Activated CD8-positive, alpha-beta memory T cell treated with anti-CD3 and anti-CD28 coated beads, Interleukin-2, amount 10 ng/mL, durations not matched to agents 7 days and 5 days (primary cell): ENCODE measurements at places on chromosomes 4 and X.

GRCh38 chrX:17923546-17923945, 62.4 kb upstream of the RAI2 start:
- DNase-seq = no peak

- DNase-seq = no peak
These were observed 10.1 kb upstream of the BMP2K start for GRCh38 chr4:78766026-78766425.

DNA sequence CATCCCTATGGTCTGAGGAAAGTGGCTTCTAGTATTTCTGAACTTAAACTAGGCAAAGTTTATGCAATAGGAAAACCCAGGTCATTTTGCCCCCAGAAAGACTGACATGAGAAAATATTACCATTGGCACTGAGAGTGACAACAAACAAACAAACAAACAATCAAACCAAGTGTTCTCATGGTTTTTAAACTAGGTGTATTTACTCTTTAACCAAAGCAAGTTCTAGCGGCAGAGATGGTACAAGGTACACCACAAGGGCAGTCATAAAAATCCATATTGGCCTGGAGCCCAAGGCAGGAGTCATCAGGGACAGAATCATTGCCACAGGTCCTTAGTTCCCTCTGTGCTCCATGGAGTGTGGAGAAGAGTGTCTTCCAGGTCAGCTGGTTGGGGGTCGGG, 26.0 kb upstream of the ENPEP start:
- no peak for DNase-seq

DNA sequence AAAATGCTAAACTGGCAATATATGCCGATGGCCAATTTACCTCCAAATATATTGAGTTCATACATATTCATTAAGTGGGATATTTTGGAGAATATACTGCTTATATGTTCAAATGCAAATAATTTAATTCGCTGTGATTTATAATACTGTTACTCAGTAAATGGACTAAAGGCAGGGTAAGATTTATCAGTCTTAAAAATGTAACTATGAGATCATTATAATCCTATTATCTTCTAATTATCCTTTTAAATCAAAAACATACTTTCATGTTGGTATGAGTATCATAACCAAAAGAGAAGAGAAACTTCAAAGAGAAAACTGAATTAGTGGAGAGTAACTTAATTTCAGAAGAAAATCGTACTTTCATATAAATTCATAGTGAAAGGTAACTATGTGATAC, 44.6 kb downstream of the FAT4 start:
- DNase-seq = no peak

GRCh38 chr4:5878359-5878758, 14.5 kb downstream of the CRMP1 start:
- no peak for DNase-seq

GRCh38 chrX:23742174-23742696, 841 bp downstream of the ACOT9 start:
- DNase-seq = no peak

GRCh38 chrX:69050051-69050765, 115.0 kb downstream of the PJA1 start:
- DNase-seq = no peak

- no peak for DNase-seq
These were observed 22.5 kb upstream of the FAM9A start for GRCh38 chrX:8823698-8824097.

DNA sequence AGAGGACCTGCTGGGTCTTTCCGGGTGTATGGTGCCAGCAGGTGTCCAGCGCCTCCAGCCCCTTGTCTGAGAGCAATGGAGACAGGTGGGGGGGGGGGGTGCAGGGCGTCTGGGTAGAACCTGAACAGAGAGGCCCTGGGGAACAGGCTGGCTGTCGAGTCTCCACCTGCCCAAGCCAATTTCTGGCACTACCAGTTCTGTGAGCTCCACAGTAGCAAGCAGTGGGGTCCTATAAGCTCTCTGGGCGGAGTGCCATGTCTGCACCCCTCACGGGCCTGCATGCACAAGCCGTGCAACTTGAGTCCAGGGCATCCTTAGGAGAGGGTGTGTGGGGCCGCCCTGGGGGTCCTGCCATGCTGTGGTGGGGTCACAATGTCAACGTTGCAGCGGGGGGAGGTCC, 10.1 kb upstream of the FGFR3 start:
- DNase-seq = no peak

- no peak for DNase-seq
These were observed 28.8 kb downstream of the ASIC5 start for GRCh38 chr4:155837203-155837796.

GRCh38 chr4:158995040-158995439, 107.8 kb upstream of the RAPGEF2 start:
- DNase-seq = no peak

GRCh38 chr4:55754754-55755350, 64.7 kb upstream of the EXOC1L start:
- DNase-seq = no peak

GRCh38 chr4:149005191-149005590, 563.0 kb upstream of the NR3C2 start:
- no peak for DNase-seq

- DNase-seq = no peak
These were observed 41.1 kb downstream of the LUZP4 start for GRCh38 chrX:115330498-115331168.

- DNase-seq = no peak
These were observed 7.6 kb upstream of the KLHL2 start for GRCh38 chr4:165199722-165200121.

GRCh38 chrX:45200741-45201234, at the start of gene DIPK2B:
DIPK2B (minus strand) TSS chrX:45200876; CDS start chrX:45200826, 50 bp downstream.
- DNase-seq = no peak

- no peak for DNase-seq
These were observed 8.7 kb upstream of the TMSB15C start for GRCh38 chrX:104084534-104085277.

- DNase-seq = no peak
These were observed 31.3 kb downstream of the CXCL13 start for GRCh38 chr4:77636902-77637301.

DNA sequence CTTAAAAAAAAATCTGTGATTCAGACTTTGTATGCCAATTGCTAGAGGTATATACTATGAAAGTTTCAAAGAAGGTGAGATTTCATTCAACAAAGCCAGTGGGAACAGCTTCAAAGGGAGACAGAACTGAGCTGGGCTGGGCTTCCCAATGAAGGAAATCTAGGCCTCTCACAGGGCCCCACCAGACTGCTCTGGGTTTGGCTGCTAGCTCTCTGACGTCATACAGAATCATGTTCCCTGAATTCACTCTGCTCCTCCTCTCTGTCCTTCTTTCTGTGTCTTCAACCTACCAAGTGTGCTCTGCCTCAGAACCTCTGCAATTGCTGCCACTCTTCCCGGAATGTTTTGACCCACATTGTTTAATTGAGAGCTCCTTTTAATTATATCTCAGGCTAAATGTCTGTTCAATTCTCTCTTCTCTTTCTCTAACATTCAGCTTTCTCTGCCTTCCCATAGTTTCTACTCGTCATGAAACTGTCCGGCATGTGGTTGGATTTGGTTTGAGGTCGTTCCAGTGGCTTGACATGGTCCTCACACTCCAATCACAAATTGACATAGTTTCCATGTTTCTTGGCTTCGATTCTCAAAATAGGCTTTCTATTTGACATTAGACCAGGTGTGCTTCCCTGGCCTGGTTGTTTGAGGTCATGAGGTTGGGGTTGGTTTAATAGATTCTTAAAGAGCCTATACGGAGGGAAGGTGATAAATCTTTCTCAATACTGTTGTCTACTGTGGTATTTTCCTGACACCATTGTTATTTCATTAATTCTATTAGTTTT, 282.1 kb upstream of the EMCN start:
- no peak for DNase-seq

DNA sequence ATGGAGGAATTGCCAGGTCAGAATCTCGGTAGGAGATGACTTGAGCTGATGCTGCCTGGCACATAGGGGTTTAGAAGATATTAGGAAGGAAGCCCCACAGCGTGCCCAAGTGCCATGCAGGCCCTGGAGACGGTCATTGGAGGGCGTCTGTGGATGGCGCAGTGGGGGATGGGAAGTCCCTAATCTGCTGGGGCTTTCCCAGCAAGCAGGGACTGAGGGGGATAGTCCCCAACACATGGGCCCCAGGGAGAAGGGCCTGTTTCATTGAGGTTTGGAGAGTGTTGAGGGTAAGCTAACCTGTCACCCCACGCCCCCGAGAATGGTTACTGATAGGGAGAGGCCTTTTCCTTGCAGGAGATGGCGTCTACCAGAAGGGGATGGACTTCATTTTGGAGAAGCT, 7.8 kb downstream of the TAFAZZIN start:
- no peak for DNase-seq
